ENCODE measurements at places on chromosomes 11 and 22.

- DNase-seq, result no peak
These were observed 38.9 kb downstream of the PPFIBP2 start for GRCh38 chr11:7552666-7553065.

DNA sequence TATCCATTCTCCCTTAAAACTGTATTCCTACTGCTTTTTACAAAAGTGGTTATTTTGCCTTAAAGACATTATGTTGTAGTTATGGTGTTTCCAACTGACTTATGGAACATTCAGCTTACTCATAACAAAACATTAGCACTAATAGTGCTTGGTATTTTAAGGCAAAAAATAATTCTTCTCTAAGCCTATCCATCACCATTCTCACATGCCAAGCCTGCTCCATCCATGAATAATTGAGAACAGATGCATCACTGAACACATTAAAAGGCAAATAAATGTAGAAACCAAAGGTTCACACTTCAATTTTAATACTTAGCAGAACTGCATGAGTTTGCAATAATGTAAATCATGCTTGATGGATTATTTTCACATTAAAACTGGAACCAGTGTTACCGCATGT is 42.3 kb upstream of the DDI1 start:
- no peak for DNase-seq

DNA sequence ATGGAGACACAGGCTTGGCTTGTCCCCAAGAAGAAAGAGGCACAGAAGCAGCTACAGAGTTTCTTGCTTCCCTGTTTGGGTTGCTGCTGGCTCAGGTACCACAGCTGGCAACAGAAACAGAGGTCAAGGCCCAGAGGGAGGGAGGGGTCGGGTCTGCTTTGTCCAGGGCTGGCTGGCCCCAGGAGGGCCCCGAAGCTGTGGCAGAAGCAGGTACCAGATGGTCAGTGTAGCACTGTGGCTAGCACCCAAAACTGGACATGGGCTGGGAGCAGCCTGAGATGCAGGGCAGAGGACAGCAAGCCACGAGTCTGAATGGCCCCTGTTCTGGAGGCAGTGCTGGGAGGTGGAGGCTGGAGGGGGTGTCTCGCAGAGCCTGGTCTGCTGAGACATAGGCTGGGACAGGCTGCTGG is 52.3 kb upstream of the CCDC188 start:
- no peak for DNase-seq

DNA sequence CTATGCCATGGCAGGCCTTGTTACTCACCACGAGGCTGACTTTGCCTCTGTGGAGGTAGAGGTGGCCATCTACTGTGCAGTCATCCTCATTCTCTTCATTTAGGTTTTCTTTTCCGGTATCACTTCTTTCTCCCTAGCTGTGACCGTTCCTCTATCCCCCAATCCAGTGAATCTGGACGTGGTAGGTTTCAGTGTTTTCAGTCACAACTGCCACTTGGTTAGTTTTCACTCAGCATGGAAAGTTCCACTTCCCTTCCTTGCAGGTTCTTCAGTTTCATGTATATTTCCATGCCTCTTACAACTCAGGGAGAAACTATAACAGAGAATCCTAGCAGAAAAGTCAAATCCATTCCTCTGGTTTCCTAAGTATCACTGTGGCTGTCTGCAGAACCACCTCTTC is 1.9 kb downstream of the HPS4 start:
- DNase-seq, result no peak

GRCh38 chr11:65810046-65810868 is 23.4 kb downstream of the OVOL1 start:
- no peak for DNase-seq

DNA sequence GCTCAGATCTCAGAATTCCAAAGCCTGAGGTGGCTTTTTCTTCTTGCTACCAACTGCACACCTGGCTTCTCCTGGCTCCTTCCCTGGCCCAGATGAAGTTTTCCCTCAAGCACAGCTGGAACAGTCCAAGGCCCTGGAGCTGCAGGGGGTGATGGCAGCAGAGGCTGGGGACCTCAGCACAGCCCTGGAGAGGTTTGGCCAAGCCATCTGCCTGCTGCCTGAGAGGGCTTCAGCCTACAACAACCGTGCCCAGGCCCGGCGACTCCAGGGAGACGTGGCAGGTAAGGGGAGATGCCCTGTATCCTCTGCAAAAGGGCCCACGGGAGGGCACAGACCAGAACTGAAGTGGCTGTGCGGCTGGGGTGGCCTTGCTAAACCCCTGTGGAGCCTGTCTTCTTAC is 1.2 kb downstream of the TTC36 start:
- no peak for DNase-seq

DNA sequence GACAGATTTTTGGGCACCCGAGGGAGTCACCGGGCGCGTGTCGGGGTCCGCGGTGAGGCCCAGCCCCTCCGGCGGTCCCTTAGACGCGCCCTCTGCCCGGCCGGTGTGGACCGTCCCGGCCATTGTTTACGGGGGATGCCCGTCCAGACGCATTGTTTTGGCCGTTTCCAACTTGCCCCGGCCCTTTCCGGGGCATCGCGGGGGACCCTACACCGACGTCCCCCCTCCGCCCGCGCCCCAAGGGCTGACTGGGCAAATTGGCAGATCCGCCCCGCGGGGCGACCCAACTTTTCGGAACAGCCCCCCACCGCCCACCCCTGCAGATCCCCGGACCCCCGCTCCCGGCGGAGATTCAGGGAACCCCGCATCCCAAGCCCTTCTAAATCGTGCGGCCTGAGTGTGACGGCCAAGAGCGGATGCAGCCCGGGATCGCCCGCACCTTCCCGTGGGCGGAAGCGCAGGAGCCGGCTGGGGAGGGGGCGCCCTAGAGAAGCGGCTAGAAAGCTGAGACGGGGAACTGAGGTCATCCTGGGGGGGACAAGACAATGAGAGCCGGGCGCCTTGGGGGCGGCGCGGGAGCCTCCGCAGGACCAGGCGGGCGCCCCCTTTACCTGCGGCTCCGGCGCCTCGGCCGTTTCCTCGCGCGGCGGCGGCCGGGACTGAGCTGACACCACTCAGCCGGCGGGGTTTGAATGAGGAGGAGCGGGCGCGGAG is 17.1 kb upstream of the CCT8L2 start:
- no peak for DNase-seq

GRCh38 chr11:118918128-118918685 is 7.5 kb downstream of the BCL9L start:
- peak; percentile 89 for DNase-seq

- peak; percentile 37 for DNase-seq
These were observed 38.5 kb upstream of the GLYATL1 start for GRCh38 chr11:58900479-58901420.

GRCh38 chr11:19869466-19869865 is 156.8 kb downstream of the NAV2 start:
- no peak for DNase-seq

GRCh38 chr11:26330262-26330661 is 1.7 kb upstream of the ANO3 start:
- no peak for DNase-seq

DNA sequence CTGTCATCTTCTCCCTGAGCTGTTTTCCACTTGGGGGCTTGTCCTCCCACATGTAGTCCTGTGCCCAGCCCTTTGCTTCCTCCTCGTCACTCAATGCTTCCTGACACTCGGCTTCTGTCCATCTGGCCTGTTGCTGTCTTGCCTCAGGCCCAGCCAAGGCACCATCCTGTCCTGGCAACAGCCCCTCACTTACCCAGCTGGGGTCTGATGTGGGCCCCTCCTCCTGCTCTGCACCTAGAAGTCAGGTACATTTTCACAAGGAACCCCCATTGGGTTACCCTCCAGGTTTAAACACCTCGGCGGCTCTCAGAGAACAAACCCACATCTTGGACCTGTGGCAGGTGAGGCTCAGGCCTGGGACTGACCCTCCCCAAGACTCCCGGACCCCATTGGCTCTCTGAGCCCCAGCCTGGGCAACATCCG is 784.8 kb downstream of the TBC1D22A start:
- no peak for DNase-seq

DNA sequence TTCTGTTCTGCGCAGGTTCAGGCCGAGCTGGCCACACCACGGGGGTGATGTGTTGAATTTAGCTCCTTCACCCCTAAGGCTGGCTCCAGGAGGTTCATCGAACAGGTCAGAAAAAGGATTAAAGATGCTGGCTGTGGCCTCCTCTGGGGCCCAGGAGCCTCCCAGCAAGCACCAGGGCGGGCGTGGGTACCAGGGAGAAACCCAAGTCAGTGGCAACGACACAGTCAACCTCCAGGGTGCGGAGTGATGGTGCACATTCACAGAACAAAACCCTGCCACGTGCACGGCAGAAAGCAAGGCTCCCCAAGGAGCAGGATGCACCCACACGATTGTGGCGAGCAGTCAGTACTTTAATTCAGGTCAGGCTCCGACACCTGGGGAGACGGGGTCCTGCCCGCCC is 10.8 kb downstream of the C11orf24 start:
- no peak for DNase-seq

GRCh38 chr11:2277933-2278523 is 7.6 kb upstream of the ASCL2 start:
- no peak for DNase-seq
